Stimulated activated CD4-positive, alpha-beta T cell treated with anti-CD3 and anti-CD28 coated beads, TNF-alpha, amount 100 ng/mL, for 4 hours (primary cell): ENCODE measurements at places on chromosomes 1 and 21.

DNA sequence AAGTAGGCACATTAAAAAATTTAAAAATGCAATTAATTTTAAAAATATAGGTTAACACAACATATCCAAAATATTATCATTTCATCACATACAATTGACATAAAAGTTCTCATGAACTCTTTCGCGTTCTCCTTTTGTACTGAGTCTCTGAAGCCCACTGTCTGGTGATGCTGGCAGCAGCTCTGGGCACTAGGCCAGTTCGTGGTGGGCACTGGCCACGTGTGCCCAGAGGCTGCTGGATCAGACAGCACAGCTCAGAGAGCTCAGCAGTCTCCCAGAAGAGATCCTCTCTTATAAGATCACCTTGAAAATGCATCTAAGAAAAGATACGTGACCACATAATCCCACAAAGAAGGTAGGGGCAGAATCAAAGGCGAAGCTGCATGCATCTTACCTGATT, 9.9 kb downstream of the CEP104 start:
- no peak for DNase-seq

- no peak for DNase-seq
Measured at GRCh38 chr1:228143480-228144192, 3.6 kb downstream of the GUK1 start.

DNA sequence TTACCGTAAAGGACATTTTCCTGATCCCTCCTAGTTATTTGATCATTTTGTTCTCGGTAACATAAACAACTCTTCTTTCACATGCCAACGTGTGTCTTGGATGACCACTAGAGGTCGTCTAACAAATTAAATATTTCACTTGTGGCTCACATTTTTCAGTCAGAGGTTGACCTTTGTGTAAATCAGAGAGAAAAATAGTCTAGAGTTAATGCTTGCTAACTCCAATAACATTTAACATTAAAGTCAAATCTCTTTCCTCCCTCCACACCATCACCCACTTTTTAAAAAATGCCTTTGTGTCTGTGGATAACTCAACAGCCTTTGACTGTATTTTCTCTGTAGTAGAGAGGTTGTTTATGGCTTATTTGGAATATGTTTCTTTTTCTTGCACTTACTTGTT, 220.5 kb upstream of the B3GALT2 start:
- DNase-seq: no peak

- no peak for DNase-seq
Measured at GRCh38 chr1:45258059-45258650, 51.8 kb upstream of the ZSWIM5 start.

GRCh38 chr1:108534759-108535158, 25.1 kb upstream of the EEIG2 start:
- DNase-seq: no peak

DNA sequence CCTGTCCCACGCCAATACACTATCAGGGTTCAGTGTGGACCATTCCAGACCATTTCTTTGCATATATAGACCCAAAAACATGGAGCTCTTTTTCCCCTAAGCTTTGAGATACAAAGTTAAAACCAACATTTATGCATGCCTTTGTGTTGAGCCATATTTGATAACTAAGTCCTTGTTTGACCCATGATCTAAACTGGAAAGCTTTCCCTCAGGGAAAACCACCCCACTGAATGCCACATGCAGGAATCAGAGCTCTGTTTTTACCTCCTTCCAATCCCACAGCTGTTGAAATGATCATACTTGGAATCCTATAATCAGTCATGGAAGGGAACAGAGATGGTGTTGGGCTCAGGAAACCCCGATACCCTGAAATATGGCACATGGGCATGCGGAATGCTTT, 14.8 kb upstream of the SLC45A1 start:
- DNase-seq: no peak

- no peak for DNase-seq
Measured at GRCh38 chr1:25098717-25099116, 133.6 kb downstream of the SYF2 start.

- DNase-seq: no peak
Measured at GRCh38 chr1:218323568-218324225, 21.4 kb upstream of the TGFB2 start.

DNA sequence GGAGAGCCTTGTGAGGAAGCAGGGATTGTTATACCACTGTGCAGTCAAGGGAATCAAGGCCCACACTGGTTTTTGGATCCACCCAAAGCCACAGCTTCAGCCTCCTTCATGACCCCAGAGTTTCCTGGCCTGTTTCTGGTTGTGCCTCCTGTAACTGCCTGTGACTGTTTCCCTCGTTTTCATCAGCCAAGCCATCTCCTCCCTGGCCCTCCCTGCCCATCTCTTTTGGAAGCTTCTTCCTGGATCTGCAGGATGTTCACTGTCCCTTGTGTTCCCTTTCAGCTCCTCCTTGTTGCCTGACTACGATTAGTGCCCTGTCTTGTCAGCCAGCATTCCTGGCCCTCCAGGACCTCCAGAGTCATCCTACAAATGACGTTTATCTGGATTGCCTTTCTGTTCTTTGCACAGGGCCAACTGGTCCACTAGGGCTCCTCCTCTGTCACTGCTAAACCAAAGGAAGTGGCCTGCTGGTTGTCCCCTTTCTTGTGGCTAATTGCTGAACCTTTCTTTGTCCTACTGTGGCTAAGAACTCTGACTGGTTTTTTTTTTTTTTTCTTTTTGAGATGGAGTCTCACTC, 17.9 kb downstream of the SFT2D2 start:
- no peak for DNase-seq

DNA sequence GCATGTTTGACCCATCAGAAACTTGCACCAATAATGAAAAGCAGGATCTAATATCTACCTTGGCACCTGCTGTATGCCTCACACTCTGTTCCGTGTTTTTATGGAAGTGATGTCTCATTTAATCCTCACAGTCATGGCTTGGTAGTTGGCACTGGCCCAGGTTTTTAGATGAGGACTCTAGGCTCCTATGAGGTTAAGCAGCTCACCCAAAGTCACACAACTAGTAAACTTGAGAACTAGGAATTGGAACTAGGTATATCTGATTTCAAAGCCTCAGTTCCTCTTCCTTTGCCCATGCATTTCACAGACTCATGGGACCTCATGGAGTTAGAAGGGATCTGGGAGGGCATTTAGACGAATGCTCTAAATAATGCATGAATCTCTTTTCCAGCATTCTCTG, 21.3 kb upstream of the TARBP1 start:
- no peak for DNase-seq

DNA sequence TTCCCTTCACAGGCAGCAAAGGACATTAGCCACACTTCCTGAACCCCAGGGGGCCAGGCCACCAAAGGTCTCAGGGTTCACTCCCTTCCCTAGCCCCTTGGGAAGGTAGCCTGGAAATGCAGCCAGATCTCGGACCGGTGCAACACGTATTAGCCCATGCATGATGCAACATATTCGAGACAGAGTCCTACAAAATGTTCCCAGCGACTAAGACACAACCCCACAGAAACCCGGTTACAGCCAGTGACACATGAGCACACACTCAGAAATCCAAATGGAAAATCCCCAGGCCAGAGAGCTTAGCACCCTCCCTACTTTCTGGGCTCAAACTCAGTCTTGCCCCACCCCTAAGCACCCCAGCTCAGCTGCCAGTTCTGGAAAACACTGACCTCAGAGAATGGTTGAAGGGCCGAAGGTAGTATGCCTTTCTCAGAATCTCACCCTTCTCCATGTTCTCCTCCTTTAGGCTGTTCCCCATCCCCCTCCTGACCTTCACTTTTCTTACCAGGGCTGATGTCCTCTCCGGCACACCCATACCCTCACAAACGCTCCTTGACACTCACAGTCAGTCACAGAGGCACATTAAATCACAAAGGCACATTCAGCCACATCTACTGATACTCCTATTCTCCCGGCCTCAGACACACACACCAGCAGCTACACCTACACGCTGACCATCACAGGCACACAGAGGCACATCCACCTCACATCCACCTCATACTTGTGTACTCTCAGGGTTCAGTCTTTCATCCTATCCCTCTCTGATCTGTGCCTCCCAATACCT, at the start of gene TSPAN1:
TSS of gene TSPAN1 (plus strand) at position 640 of the 784 bp plus-strand sequence. CDS start 6,021 bp downstream, outside the sequence.
- no peak for DNase-seq

DNA sequence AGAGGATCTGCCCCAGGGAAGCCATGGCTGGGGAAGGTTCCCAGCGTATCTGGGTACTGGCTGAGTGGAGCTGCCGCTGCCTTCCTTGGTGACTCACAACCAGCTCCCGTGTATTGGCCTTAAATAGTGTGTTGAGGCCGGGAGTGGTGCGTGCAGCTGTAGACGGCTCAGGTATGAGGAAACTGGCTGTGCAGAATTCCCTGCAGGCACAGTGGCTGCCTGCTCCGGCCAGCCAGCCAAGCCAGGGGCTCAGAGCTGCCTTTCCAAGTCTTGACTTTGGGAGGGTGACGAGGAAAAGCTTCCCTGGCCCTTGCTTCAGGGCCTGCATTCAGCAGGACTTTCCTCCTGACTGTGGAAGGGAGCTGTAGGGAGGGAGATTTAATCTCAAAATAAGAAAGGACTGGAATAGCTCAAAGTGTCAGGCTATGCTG, at the start of gene VTCN1:
TSS of gene VTCN1 (minus strand) at position 97 of the 431 bp plus-strand sequence. CDS start at position 25, 72 bp downstream.
- DNase-seq: no peak

GRCh38 chr1:2471587-2472001, 4.5 kb upstream of the PLCH2 start:
- no peak for DNase-seq

DNA sequence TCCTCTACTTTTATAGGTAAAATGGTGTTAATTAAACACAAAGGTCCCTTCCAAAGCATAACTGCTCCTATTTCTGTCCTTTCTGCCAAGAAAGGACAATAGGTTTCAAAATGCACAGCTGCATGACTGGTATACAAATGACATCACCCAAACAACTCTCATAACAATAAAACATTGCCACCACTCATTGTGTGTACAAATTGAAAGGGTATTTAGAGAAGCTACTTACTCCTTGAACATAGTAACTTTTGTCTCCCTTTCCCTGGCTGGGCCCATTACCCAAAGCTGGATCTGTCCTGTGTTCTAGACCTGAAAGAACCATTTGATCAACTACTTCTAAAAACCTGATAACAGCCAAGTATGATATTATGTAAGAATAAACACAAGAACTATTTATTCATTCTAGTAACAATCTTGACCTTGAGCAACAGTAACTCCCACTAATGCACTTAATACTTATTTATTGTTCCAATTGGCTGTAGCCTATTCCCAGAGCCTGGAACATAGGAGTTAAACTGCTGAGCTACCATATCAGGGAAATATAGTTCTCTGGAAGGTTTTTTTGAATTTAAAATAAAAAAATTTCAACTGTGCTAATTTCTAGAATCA, 38.2 kb downstream of the TTLL7 start:
- DNase-seq: no peak

- DNase-seq: no peak
Measured at GRCh38 chr1:175071276-175071943, 3.8 kb downstream of the TNN start.

DNA sequence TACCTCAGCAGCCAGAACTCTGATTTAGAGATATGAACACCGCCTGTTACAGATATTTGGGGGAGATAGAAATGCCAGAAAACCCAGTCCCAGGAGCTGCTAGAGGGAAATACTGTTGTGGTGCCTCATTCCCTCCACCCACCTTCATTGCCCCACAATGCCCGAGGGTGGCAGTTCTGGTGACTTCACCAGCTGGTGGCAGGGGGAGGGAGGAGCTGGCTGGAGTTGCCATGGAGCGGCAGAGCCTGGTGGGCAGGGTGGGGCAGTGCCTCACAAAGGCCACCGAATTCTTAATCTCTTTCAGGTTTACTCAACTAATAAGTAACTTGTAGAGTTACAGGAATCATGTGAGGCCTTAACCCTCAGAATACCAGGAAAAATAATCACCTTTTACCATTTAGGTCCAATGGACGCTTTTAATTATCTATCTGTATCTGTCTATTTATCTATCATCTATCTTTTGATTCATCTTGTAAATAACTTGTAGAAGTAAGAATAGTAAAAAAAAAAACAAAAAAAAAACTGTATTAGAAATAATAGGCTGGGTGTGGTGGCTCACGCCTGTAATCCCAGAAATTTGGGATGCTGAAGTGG, 11.7 kb upstream of the S100A11 start:
- DNase-seq: no peak

DNA sequence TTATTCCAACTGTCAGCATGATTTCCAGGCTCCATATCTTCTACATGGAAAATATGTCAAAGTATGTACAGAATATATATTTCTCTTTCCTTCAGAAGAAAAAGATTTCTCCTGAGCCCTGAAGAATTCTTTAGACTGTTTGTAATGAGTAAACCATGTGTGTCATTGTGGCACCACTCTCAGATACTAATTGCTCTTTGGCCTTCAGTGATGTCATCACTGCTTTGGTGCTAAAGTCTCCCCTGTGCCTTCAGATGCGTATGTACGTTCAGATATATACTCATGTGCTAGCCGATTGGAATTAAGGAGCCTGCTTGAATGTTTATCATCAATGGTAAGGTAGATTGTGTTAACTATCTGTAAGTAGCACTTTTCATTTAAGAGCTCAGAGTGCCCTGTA, 20.6 kb upstream of the NBL1 start:
- no peak for DNase-seq

DNA sequence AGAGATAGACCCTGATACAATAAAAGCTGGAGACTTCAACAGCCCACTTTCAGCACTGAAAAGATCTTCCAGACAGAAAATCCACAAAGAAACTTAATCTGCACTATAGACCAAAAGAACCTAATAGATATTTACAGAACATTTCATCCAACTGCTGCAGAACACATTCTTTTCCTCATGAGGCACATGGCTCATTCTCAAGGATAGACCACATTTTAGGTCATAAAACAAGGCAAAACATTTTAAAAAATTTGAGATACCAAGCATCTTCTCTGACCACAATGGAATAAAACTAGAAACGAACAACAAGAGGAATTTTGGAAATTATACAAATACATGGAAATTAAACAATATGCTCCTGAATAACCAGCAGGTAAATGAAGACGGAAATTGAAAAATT, 15.0 kb upstream of the IL20 start:
- DNase-seq: no peak

DNA sequence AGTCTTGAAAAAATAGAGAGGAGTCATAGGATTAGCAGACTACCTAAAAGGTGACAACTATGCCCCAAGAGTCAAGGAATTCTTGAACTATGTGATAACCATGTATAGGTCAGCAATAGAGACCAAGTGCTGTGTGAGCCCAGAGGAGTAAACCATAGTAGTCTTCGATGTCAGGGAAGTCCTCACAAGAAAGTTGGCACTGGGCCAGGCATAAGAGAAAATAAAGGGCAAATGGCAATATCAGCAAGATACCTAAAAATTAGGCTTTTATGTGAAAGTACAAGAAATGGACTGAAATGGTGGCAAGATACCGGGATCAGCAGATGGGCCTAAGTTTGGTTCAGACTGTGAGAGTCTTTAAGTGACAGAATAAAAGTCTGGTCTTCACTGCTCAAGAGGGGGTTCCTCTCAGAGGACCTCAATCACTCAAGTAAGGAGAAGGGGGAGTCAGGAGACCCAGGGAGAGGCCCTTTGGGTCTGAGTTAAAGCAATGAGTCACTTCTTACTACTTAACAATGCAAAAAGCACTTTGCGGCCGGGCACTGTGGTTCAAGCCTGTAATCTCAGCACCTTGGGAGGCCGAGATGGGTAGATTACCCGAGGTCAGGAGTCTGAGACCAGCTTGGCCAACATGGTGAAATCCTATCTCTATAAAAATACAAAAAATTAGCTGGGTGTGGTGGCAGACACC, 95.0 kb downstream of the TEX35 start:
- no peak for DNase-seq

GRCh38 chr1:23801338-23801748, 789 bp upstream of the GALE start:
- DNase-seq: no peak

GRCh38 chr1:183830389-183830788, 25.5 kb downstream of the RGL1 start:
- DNase-seq: no peak

- no peak for DNase-seq
Measured at GRCh38 chr1:38454749-38455441, 404.7 kb downstream of the RRAGC start.

- no peak for DNase-seq
Measured at GRCh38 chr1:39368045-39368444, 123.4 kb upstream of the BMP8A start.
